ENCODE measurements at places on chromosomes 13 and 19. TPM values are rescaled to one million over a fixed set of nuclear protein-coding genes. Genes with fewer than 3 reads are reported as not detected.
A peak's percentile ranks its signal among the peaks of the same experiment; 100 is the strongest.

DNA sequence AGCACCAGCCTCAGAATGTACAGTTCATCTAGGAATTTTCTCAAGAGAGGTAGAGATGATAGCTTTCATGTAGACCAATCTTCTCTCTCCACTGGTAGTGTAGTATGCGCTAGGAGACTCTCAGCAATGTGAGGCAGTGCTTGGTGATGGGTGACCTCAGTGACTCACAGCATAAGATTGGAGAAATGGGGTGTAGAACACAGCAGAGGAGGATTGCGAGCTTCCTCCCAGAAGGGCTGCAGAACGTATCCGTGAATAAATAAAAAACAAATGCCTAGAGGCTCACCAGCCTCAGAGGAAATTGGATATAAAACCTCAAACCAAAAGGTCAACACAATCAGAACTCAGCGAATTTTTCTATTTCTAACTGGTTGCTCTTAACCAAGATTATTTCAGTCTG lies 182.9 kb upstream of the RXFP2 start:
- no peak for DNase-seq
- H3K27ac ChIP-seq = no peak overlapping the region
- no peaks in the 10 kb centered on the region for H3K27me3 ChIP-seq
- no peaks in the 10 kb centered on the region for H3K36me3 ChIP-seq

- H3K4me1 ChIP-seq = peaks cover 21% of the 10 kb centered on the region
- H3K27ac ChIP-seq = no peak overlapping the region
- H3K4me3 ChIP-seq = no peak overlapping the region
- no peak for DNase-seq
- no peaks in the 10 kb centered on the region for H3K27me3 ChIP-seq
- H3K36me3 ChIP-seq = no peaks in the 10 kb centered on the region
Measured at GRCh38 chr13:111165241-111166010, 50.3 kb downstream of the ARHGEF7 start.

DNA sequence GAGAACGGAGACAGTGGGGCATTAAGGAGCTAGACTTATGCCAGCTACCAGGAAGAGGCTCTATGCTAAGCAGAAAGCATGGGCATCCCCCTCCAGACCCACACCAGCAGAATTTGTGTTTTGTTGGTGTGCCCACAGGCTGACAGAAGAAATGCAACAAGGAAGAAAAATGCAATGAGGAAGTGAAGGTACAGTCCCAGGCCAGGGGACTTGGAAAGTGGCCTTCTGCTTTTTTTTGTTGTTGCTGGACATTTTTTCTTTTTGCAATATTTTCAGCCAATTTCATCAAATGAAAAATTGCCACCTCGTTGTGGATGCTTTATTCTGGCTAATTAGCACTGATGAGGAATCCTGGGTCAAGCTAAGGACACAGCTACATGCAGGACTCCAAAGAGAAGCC lies 167.7 kb downstream of the TSHZ3 start:
- H3K27ac ChIP-seq = no peak overlapping the region
- no peaks in the 10 kb centered on the region for H3K27me3 ChIP-seq
- no peak overlapping the region for H3K4me3 ChIP-seq
- H3K36me3 ChIP-seq = no peaks in the 10 kb centered on the region
- H3K4me1 ChIP-seq = no peaks in the 10 kb centered on the region

- no peak overlapping the region for H3K4me3 ChIP-seq
- H3K4me1 ChIP-seq = no peaks in the 10 kb centered on the region
- peaks cover 10% of the 10 kb centered on the region for H3K36me3 ChIP-seq
- DNase-seq = no peak
- H3K27me3 ChIP-seq = no peaks in the 10 kb centered on the region
Measured at GRCh38 chr19:36183245-36183628, 31.0 kb upstream of the COX7A1 start.

DNA sequence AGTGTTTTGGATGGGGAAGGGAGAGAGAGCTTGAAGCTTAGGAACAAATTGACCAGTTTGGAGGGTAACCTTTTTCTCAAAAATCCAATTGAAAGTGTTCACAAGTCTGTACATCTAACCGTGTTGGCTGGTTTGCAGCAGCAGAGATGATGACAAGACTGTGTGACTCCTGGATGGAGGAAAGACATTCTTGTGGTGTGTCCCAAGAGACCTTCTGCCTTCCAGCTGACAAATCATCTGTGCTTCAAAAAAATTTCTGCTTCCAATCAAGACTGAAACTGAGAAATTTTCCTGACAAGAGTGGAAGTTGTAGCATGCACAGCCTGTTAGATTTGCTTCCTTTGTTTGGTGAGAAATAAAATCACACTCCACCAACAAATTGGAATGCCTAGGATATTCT lies 56.2 kb downstream of the LACC1 start:
- DNase-seq = no peak
- no peak overlapping the region for H3K27ac ChIP-seq
- H3K4me1 ChIP-seq = no peaks in the 10 kb centered on the region
- no peak overlapping the region for H3K4me3 ChIP-seq
- H3K27me3 ChIP-seq = no peaks in the 10 kb centered on the region

DNA sequence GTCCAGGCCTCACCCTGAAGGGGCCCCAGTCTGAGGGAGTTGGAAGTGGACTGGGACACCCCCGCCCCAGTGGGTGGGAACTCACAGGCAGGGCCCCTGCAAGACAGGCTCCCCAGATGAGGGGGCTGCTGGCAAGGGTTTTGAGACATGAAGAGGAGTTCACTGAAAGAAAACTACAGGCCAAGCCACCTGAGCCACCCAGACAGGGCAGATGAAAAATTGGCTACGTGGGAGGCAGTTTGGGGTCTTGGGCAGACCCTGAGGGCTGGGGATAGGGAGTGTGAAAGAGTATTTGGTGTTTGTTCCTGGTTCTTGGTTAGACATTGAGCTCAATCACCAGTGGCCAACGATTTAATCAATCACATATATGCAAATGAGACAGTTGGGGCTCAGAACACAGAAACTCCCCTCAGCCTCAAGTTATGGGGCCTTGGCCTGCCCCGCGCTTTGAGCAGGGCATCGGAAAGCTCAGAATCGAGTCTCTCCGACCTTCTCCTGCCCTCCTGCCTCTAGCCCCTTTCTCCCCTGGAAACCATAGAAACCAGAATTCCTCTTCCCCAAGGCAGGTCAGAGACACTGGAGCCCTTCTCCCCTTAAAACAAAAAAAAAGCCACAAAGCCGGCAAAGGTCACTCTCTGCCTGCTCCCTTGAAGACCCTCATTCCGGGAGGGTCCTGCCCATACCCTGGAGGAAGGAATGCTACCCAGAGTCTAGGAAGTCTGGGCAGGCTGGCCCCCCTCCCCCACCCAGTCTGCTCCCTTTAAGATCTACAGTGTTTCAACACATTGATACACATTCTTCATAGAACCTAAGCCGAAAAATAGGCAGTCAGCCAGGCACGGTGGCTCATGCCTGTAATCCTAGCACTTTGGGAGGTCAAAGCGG lies 1.3 kb upstream of the ISYNA1 start:
- peak overlapping the region; percentile 67 for H3K27ac ChIP-seq
- H3K4me1 ChIP-seq = peaks cover 25% of the 10 kb centered on the region
- DNase-seq = no peak
- H3K27me3 ChIP-seq = no peaks in the 10 kb centered on the region
- no peak overlapping the region for H3K4me3 ChIP-seq

DNA sequence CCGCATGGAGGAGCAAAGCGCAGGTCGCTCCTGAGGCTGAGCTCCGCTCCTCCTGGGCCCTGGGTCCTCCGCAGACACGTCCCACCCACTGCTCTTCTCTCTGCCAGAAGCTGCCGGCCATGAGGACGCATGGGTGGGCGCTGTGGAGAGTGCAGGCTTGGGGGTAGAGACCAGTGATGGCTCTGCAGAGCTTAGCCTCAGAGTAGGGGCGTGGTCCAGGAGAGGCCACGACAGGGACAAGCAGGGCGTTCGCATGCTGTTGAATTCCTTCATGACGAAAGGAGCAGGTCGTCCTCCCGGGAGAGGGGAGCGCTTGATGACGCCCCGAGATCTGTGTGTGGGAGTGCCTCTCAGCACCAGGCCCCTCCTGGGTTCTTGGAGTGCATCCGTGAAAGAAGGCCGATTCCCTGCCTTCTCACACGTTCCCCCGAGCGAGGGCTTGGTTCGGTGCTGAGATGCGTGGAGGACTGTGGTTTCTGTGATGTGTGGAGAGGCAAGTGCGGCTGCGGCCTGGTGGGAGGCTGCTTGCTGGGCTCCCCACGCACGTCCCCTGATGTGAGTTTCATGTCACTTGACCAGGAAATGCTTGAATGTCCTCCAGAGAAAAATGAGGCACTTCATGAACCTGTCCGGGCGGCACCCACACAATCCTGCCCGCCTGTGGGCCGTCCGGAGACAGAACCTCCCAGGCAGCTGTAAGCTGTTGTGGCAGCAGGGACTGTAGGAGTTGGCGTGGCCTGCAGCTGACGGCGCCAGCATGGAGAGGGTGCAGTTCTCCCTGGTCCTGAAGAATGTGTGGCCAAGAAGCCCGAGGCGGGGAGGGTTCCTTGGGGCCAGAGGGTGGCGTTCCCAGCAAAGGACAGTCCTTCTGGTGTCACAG lies 4.5 kb downstream of the SF3A2 start:
- H3K27ac ChIP-seq = peak overlapping the region; percentile 49
- no peaks in the 10 kb centered on the region for H3K27me3 ChIP-seq
- H3K4me1 ChIP-seq = peaks cover 66% of the 10 kb centered on the region
- peaks cover 30% of the 10 kb centered on the region for H3K36me3 ChIP-seq
- peak overlapping the region; percentile 63 for H3K4me3 ChIP-seq

DNA sequence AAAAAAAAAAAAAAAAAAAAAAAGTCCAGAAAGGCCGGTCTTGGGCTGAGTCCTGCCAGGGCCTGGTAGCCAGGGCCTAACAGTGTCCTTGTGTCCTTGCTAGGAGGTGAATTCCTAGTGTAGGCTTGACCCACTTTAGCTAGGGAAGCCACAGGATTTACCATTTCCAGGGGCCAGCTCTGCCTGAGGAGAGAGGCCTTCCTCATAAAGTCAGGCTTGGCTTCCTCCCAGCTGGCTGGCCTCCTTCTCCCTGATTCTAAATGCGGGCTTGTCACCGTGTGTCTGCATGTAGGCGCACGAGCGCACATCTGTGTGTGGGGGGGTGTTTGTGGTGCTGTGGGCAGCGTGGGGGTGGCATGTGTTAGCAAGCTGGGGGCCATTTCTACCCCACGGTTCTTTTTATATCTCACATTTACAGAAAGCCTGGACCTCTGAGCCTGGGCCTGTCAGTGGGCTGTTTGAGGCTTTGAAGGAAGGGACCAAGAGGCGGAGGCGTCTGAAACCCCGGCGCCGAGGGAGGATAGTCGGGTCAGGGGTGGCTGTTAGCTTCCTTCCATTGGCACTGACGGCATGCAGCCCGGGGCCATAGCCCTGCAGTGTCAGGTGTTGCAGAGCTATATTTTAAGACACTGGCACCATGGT lies 31.7 kb downstream of the IER2 start:
- H3K4me3 ChIP-seq = peak overlapping the region; percentile 41
- H3K36me3 ChIP-seq = no peaks in the 10 kb centered on the region
- H3K4me1 ChIP-seq = peaks cover 26% of the 10 kb centered on the region
- H3K27me3 ChIP-seq = no peaks in the 10 kb centered on the region
- H3K27ac ChIP-seq = no peak overlapping the region
- peak; percentile 55 for DNase-seq

DNA sequence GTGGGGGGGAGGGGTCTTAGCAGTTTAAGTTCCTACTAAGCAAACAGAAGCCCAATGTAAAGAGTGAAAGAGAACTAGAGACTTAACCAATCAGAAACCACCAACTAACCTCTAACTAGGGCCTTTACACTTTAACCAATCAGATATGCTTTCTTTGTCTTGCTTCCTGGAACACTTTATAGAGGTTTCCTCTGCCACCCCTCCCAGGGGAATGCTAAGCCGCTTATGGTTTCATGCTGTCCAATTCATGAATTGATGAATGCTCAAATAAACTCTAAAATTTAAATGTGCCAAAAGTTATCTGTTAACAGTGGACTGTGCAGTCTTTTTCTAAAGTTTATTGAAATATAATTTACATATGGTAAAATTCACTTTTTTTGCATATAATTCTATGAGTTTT lies 33.9 kb upstream of the LATS2 start:
- H3K4me3 ChIP-seq = no peak overlapping the region
- H3K36me3 ChIP-seq = no peaks in the 10 kb centered on the region
- H3K27me3 ChIP-seq = no peaks in the 10 kb centered on the region

GRCh38 chr19:14346279-14346678 lies 35.0 kb upstream of the ADGRE5 start:
- no peak for DNase-seq
- no peaks in the 10 kb centered on the region for H3K27me3 ChIP-seq
- H3K36me3 ChIP-seq = no peaks in the 10 kb centered on the region

GRCh38 chr19:46748325-46749109 lies 2.3 kb upstream of the STRN4 start:
- peak; percentile 56 for DNase-seq
- H3K4me3 ChIP-seq = no peak overlapping the region
- H3K27me3 ChIP-seq = no peaks in the 10 kb centered on the region
- no peaks in the 10 kb centered on the region for H3K36me3 ChIP-seq
- H3K4me1 ChIP-seq = peaks cover 25% of the 10 kb centered on the region
- no peak overlapping the region for H3K27ac ChIP-seq

GRCh38 chr13:27309967-27310598 lies 39.5 kb downstream of the RASL11A start:
- H3K27ac ChIP-seq = no peak overlapping the region
- no peak overlapping the region for H3K4me3 ChIP-seq
- H3K4me1 ChIP-seq = no peaks in the 10 kb centered on the region
- H3K27me3 ChIP-seq = no peaks in the 10 kb centered on the region

GRCh38 chr13:49938314-49938713 lies 2.2 kb upstream of the SPRYD7 start:
- H3K36me3 ChIP-seq = no peaks in the 10 kb centered on the region
- no peak for DNase-seq
- H3K4me3 ChIP-seq = no peak overlapping the region
- H3K4me1 ChIP-seq = peaks cover 14% of the 10 kb centered on the region
- H3K27ac ChIP-seq = no peak overlapping the region
- no peaks in the 10 kb centered on the region for H3K27me3 ChIP-seq

DNA sequence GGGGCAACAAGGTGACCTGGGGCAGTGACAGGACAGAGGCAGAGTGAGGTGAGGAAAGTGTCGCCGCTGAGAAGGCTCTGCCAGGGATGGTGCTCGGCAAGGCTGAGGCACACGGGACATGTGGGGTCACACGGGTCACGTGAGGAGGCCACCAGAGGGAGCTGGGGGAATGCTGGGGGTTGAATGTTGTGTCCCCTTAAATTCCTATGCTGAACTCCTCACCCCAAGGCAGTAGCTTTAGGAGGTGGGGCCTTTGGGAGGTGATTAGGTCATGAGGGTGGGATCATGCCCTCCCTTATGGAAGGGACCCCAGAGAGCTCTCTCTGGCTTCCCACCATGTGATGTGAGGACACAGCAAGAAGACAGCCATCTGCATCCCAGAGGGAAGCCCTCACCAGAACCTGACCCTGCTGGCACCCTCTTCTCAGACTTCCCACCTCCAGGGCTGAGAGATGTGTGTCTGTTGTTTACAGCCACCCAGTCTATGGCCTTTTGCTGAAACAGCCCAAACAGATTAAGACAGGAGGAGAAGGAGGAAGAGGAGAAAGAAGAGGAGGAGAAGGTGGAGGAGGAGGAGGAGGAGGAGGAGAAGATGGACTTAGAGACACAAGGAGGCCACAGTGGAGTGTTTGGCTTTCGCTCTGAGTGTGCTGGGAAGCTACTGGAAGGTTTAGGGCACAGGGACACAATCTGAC lies 35.4 kb downstream of the RFX2 start:
- no peaks in the 10 kb centered on the region for H3K4me1 ChIP-seq
- H3K27me3 ChIP-seq = no peaks in the 10 kb centered on the region
- H3K27ac ChIP-seq = no peak overlapping the region
- DNase-seq = no peak

Gene LILRA6
- 0.42 TPM for total RNA-seq

Gene ZNF20
- 2.5 TPM for total RNA-seq

Gene NCR1
- total RNA-seq = 0.31 TPM

Gene PSG1
- not detected for total RNA-seq
